ENCODE measurements at places on chromosomes 6 and 20.

- no peak for DNase-seq
These were observed 264.3 kb upstream of the PLN start for GRCh38 chr6:118283766-118284165.

- DNase-seq: no peak
These were observed 67.7 kb downstream of the SLC16A10 start for GRCh38 chr6:111154981-111155380.

DNA sequence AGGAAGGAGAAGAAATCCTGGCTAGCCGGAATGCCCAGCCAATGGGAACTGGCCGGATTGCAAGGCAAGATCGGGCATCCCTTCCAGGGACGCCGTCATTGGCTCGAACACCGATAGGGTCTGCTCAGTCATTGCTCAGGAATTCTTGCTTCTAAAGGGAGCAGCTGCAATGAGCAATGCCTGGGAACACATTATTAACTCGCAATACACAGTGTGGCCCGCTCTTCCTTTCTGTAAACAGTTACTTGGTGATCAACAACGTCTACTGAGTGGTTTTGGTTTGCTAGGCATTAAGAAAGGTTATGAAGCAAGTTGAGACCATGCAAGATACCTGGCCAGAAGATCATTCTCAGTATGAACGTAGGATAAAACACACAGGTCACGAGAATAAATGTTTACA is 165.4 kb upstream of the CITED2 start:
- no peak for DNase-seq

- DNase-seq: no peak
These were observed 354.4 kb downstream of the NKAIN2 start for GRCh38 chr6:124158024-124158423.

DNA sequence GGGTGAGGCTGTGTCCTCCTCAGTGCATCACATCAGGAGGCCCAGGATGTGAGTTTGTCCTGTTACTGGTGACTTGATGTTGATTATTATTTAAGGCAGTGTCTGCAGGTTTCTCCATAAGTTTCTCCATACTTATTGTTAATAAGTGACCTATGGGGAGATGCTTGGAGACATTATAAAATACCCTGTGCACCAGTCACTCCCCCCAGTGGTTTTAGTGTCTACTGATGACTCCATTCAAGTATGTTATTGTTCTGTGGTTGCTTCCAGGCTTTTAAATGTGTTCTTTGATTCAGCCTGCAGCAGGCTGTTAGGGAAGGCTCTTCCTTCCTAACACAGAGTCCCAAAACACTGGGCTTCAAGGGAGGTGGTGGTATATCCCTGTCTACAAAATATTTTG is 14.6 kb upstream of the CST3 start:
- no peak for DNase-seq

DNA sequence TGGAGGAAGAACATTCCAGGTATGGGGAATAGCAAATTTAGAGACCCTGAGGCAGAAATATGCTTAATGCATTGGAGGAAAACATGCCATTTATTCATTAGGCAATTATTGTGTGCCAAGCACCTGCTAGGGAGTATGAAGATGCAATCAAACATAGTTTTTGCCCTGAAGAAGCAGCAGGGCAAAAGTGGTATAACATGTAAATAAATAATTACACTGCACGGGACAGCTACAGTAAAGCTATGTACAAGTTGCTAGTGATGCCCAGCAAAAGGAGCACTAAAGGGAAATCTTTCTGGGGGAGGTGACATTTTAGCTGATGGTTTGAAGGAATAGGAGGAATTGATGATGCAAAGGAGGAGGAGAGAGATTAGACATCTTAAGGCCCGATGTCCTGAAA is 624 bp upstream of the TJAP1 start:
- DNase-seq: no peak

DNA sequence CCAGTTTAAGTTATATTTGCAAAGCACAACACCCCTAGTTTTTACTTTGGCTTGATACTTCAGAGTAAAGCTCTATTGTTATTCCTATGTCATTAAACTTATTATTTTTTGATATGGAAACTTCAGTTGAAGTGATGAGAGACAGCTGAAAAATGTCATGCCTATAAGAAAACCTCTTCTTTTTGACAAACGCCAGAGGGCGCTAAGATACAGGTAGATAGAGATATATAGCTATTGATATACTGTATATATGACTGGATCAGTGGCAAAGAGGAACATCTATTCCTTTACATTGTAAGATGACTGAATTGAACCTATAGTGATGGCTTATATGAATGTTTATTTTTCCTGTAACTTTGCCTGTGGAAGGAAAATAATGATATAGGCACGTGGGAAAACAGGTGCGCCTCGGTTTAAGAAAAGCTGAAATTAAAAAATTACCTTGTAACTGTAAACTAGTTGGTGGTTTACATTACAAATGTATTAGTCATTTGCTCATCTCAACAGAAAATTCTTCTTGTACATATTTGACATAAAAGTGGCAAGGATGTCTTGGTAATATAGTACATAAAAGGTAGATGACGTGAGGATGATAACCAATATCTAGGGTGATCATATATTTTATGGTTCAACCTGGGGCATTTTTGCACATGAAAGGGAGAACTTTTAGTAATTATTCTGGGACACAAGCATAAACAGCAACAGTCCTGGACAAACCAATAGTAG is 74.1 kb downstream of the LAMA4 start:
- DNase-seq: peak; percentile 14

DNA sequence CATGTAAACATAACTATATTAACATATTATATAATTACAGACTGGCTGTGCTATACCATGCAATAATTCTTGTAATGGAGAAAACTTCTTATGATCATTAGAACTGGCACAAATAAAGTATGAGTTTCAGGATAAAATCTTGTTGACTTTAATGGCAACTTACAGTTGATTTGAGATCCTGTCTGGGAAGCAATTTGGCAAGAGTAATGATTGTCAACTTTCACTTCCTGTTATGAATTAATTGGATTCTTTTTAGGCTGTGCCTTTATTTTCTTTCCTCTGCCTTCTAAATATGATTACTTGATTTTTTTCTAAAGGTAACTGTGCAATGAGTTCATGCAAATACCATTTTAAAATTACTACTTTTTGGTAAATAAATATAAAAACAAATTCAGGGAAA is 158.1 kb upstream of the B3GAT2 start:
- DNase-seq: no peak

DNA sequence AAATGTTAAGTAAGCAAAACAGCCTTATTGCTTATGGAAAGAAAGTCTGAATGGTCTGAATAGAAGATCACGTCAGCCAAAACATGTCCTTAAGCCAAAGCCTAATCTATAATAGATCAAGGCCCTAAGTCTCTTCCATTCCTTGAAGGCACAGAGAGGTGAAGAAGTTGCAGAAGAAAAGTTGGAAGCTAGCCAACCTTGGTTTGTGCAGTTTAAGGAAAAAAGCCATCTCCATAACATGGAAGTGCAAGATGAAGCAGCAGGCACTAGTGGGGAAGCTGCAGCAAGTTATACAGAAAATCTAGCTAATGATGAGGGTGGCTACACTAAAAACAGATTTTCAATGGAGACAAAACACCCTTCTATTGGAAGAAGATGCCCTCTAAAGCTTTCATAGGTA is 29.1 kb downstream of the LRRN4 start:
- no peak for DNase-seq

DNA sequence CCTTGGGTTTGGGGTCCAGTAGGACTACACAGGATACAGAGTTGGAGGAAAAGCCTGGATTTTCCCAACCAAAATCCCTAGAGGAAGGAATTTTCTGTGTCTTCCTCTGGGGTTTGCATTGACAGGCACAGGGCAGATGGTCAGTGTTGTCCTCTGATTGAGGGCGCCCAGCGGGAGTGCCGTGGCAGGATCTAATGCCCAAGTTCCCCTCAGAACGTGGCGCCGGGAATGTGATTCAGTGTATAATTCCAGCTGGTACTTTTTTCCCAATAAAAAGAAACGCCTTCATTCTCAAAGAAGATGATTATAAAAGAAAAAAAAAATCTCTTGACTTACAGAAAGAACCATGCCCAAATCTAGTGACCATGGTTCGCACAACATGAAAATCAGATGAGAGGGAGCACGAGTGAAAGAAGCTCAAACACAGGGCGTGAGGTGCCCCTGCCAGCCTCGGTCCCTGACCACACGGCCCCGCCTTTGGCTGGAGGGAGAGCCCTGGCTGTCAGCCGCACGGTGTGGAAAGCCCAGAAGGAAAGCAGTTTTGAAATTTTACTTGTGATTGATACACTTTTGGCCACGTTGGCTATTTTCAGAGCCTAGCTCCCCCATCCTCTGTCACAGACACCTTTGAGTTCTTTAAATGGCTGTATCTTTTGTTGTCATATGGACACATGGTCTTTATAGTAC is 31.6 kb downstream of the VEGFA start:
- DNase-seq: no peak

GRCh38 chr20:6866741-6867140 is 99.3 kb downstream of the BMP2 start:
- no peak for DNase-seq

GRCh38 chr6:134948691-134949090 is 1.2 kb downstream of the ALDH8A1 start:
- no peak for DNase-seq

DNA sequence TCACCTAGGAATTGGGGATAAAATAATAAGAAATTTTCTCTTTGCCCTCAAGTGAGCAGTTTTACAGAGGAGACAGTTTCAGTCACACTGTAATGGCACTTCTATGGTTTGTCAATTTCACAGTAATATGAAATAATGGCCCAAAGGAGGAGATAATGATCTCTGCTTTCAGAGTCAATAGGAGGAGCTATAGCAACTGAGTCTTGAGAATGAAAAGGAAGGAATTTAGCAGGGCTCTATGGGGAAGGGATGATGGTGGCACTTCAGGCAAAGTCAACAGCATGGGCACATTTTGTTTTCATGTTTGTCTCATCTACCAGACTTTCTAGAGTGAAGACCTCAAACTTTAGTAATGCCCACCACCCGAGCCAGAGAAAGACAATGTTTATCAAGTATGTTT is 138.3 kb upstream of the HMGN3 start:
- DNase-seq: no peak

DNA sequence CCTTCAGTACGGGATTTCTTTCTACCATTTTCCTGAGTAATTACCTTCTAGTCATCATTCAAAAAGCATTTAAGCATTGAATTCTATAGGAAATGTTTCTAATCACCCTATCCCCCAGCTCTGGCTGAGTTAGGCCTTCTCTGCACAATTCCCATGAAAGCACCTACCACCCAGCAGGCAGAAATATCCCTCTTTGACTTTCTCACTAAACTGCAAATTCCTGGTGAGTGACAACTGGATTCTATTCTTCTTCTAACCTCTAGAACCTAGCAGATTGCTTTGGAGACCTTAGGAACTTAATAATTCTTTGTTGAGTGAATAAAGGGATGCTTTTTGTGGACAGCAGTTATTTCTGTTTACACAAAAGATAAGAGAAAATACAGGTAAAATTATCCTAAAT is 328.7 kb downstream of the LAMA2 start:
- no peak for DNase-seq

DNA sequence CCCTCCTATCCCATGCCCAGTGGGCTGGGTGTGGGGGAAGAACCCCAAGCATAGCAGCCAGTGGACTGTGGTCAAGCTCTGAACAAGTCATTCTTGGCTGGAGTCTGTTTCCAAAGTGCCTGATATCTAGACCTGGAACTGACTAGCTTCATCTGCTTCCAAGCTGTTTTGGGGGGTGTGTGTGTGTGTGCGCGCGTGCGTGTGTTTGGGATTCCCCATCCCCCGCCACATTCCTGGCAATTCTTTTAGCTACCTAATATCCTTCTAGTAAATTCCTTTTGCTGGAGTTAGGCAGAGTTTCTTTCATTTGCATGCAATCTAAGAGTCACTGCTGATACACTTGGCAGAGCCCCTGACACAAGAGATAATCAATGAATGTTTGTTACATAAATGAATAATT is 7.8 kb downstream of the PAK5 start:
- DNase-seq: no peak
